PC-9 (cell line): ENCODE measurements at places on chromosomes 12 and 14. TPM values are rescaled to one million over a fixed set of nuclear protein-coding genes. Genes with fewer than 3 reads are reported as not detected.

Gene CYP27B1
- 1.6 and 1.8 TPM in 2 replicates for total RNA-seq

Gene LYZ
- total RNA-seq = not detected in 2 replicates

Gene CMA1
- total RNA-seq = not detected in 2 replicates

Gene VDR
- total RNA-seq = 7.5 and 12.3 TPM in 2 replicates

Gene IFNG-AS1
- not detected in 2 replicates for total RNA-seq

Gene NKX2-1
- not detected in 2 replicates for total RNA-seq

Gene FOXA1
- total RNA-seq = 35.4 and 42.6 TPM in 2 replicates

GRCh38 chr12:89436062-89436461 is 83.8 kb upstream of the DUSP6 start:
- no peaks in the 10 kb centered on the region for H3K4me1 ChIP-seq
- no peak for DNase-seq
- no peak overlapping the region for H3K27ac ChIP-seq
- H3K4me3 ChIP-seq = no peak overlapping the region
- no peaks in the 10 kb centered on the region for H3K27me3 ChIP-seq

GRCh38 chr14:105700622-105701288 is 174.4 kb downstream of the TMEM121 start:
- no peaks in the 10 kb centered on the region for H3K36me3 ChIP-seq
- H3K4me3 ChIP-seq = no peak overlapping the region
- no peaks in the 10 kb centered on the region for H3K27me3 ChIP-seq
- H3K27ac ChIP-seq = no peak overlapping the region

DNA sequence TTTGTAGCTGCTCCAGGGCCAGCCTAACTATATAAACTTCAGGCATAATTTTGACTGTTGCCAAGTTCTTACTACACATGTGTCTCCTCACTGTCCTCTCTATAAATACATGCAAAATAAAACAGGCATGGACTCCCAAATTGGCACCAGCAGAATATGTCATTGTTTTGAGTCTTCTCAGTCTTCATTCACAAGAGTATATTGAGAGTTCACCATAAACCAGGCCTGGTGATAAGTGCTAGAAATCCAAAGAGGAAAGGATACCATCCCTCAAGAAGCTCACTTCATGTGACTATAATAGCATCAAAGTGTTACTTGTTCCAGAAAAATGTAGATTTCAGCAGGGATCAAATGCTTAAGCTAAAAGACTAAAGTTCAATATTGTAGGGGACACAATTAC is 13.7 kb downstream of the GPR19 start:
- H3K27ac ChIP-seq = no peak overlapping the region
- DNase-seq = no peak
- no peak overlapping the region for H3K4me3 ChIP-seq
- no peaks in the 10 kb centered on the region for H3K4me1 ChIP-seq
- H3K27me3 ChIP-seq = no peaks in the 10 kb centered on the region

- no peak for DNase-seq
- H3K27ac ChIP-seq = no peak overlapping the region
- no peaks in the 10 kb centered on the region for H3K4me1 ChIP-seq
- H3K36me3 ChIP-seq = no peaks in the 10 kb centered on the region
- no peak overlapping the region for H3K4me3 ChIP-seq
Measured at GRCh38 chr14:29548948-29549370, 378.7 kb downstream of the PRKD1 start.

- H3K27me3 ChIP-seq = no peaks in the 10 kb centered on the region
- no peaks in the 10 kb centered on the region for H3K36me3 ChIP-seq
- DNase-seq = peak; percentile 21
- H3K4me3 ChIP-seq = peak overlapping the region; percentile 100
- peak overlapping the region; percentile 70 for H3K27ac ChIP-seq
Measured at GRCh38 chr12:62260733-62261683, 804 bp downstream of the USP15 start.

GRCh38 chr12:129215556-129215955 is 362.3 kb downstream of the GLT1D1 start:
- H3K27me3 ChIP-seq = peaks cover 5% of the 10 kb centered on the region; the same call in 1 of the 2 replicates
- H3K36me3 ChIP-seq = no peaks in the 10 kb centered on the region
- H3K4me1 ChIP-seq = no peaks in the 10 kb centered on the region
- H3K27ac ChIP-seq = no peak overlapping the region

DNA sequence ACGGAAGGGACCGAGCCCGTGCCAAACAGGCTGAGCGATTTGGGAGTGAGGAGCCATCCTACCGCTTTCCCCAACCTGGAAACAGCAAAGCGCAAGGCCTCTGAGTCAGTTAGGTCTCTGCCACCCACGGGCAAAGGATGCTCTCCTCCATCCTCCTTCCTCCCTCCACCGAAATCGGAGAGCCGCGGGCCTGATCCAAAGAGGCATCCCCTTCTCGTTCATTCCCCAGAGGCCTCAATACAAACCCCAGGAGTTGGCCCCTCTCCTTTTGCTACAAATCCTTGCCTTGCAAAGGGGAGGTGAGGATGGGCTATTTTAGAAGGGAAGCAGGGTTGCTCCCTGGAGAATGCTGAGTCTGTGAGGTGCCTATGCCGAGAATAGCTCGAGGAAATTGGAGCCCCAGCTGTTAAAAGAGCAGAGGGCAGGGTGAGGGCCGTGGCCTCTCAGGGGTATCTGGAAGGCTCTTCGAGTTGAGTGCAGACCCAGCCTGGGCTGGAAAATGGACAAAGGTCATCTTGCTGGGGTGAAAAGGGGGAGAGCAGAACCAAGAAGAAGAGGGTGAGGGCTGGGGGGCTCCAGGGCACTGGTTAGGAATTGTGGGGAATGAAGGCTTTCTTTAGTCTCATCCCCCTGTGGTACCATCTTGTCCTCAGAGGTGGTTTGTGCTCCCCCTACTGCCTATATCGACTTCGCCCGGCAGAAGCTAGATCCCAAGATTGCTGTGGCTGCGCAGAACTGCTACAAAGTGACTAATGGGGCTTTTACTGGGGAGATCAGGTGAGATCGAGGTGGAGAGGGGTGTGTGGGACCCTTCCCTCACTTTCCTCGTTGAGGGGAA is 1.1 kb downstream of the TPI1 start:
- H3K4me3 ChIP-seq = peak overlapping the region; percentile 97
- peaks cover 32% of the 10 kb centered on the region for H3K4me1 ChIP-seq
- no peaks in the 10 kb centered on the region for H3K27me3 ChIP-seq
- peaks cover 15% of the 10 kb centered on the region for H3K36me3 ChIP-seq
- no peak for DNase-seq
- H3K27ac ChIP-seq = peak overlapping the region; percentile 72

GRCh38 chr12:49377386-49377785 is 10.1 kb downstream of the SPATS2 start:
- H3K27me3 ChIP-seq = no peaks in the 10 kb centered on the region
- H3K36me3 ChIP-seq = 0 out of 2 replicates have a peak, but pooled peaks cover 2% of the 10 kb centered on the region
- DNase-seq = no peak
- no peak overlapping the region for H3K4me3 ChIP-seq
- H3K27ac ChIP-seq = no peak overlapping the region
- H3K4me1 ChIP-seq = no peaks in the 10 kb centered on the region

DNA sequence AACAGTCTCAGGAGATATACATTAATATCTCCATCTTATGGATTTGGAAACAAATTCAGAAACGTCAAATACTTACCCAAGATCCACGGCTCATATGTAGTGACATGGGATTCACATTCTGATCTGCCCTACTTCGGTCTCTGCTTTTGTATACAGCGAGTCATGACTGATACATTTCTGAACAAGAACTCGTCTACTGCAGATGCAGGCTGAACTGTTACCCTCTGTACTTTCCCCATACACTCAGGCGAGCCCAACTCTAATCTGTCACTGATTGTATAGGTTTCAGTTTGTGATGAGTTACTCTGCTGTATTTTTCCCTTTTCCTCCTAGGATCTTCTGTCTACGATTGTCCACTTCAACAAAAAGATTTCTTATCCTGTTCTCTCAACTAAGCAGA is 441.6 kb downstream of the CCDC91 start:
- no peaks in the 10 kb centered on the region for H3K4me1 ChIP-seq
- no peak for DNase-seq
- no peak overlapping the region for H3K27ac ChIP-seq
- no peak overlapping the region for H3K4me3 ChIP-seq

DNA sequence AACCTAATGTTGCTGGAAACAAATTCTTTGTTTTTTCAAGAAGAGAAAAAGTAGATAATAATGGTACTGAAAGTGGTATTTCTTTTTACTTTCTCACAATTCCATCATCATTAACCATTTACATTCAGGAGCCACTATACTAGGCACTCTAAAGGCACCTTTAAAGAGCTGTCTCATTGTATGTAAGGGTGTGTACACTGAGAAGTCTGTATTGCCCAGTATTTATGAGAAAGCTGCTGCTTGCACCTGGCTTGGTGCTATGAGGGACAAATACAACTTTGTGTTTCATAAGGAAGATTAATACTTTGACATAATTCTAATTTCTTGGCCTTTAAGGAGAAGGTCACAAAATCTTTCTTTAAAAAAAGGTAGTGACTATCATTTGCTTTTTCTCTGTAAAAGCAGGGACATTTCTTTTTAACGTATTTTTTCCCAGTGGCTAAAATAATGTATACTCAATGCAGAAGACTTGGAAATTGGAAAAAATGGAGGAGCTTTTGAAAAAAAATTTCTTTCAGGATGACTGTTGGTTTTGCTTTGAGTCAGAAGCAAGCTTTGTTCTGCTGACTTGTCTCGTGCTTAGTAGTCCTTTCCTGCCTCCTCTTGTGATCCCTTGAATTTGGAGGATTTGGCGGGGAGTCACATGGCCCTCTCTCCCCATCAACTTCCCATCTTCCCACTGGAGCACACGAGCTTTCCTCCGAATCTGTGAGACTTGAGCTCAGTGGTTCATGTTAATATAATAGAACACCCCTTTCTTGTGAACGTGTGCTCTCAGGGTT is 50.1 kb downstream of the RASSF3 start:
- H3K27ac ChIP-seq = 0 out of 2 replicates have a peak overlapping the region, but pooled peaks have one; percentile 10
- no peak for DNase-seq
- H3K36me3 ChIP-seq = no peaks in the 10 kb centered on the region

- no peaks in the 10 kb centered on the region for H3K27me3 ChIP-seq
Measured at GRCh38 chr14:63747846-63748245, 20.0 kb upstream of the SGPP1 start.

GRCh38 chr14:94897082-94897481 is 127.2 kb upstream of the GSC start:
- H3K27ac ChIP-seq = no peak overlapping the region
- H3K4me3 ChIP-seq = no peak overlapping the region
- H3K4me1 ChIP-seq = no peaks in the 10 kb centered on the region
- DNase-seq = no peak
- H3K27me3 ChIP-seq = peaks cover 54% of the 10 kb centered on the region
- H3K36me3 ChIP-seq = no peaks in the 10 kb centered on the region

GRCh38 chr14:28121512-28122297 is 644.9 kb upstream of the FOXG1 start:
- no peak overlapping the region for H3K27ac ChIP-seq
- H3K27me3 ChIP-seq = no peaks in the 10 kb centered on the region
- DNase-seq = no peak
- H3K36me3 ChIP-seq = no peaks in the 10 kb centered on the region
- H3K4me3 ChIP-seq = no peak overlapping the region
- no peaks in the 10 kb centered on the region for H3K4me1 ChIP-seq

DNA sequence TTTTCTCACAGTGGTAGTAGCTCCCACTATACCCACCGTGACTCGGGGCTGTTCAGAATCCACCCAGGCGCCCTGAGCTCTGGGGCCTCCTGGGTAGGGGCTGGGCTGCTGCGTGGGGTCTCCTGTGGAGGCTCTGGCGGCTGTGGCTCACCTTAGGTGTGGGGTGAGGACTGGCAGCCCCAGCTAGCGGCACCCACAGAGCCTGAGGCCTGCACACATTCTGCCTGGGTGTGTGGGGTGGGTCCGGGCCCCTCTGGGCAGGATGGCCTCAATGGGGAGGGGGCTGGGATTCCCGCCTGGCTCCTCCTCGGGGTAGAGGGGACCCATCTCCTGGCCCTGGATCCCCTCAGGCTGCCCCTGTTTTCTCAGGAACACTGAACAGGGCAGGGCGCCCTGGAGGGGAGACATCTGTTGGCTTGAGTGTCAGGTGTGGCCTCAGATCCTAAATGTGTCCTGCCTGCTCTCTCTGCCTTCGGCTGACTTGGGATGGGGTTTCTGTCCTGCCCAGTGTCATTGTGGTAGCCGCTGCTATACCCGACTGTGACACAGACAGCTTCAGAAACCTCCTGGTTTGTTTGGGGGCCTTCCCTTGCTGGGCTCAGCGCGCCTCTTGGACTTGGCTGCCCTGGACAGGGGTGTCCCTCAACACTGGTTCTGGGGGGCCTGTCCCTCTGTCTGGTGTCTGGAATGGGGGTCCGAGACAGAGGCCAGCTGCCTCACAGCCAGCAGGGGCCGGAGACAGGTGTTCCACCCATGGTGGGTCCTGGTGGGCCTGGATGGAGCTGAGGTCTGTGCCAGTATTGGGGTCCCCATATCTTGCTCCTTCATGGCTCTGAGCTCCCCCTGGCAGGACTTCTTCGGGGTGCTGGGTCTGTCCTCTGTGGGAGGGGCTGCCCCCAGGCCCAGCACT is 354.9 kb downstream of the TMEM121 start:
- H3K4me3 ChIP-seq = no peak overlapping the region
- no peak overlapping the region for H3K27ac ChIP-seq
- no peak for DNase-seq
- H3K27me3 ChIP-seq = peaks cover 79% of the 10 kb centered on the region
- no peaks in the 10 kb centered on the region for H3K4me1 ChIP-seq

- H3K27ac ChIP-seq = no peak overlapping the region
- DNase-seq = no peak
- no peaks in the 10 kb centered on the region for H3K27me3 ChIP-seq
- H3K4me1 ChIP-seq = no peaks in the 10 kb centered on the region
- no peaks in the 10 kb centered on the region for H3K36me3 ChIP-seq
Measured at GRCh38 chr12:44696542-44696941, 179.6 kb downstream of the NELL2 start.
